ENCODE measurements at places on chromosomes 3 and 15.

GRCh38 chr3:58952128-58952917 is 97.5 kb downstream of the CFAP20DC start:
- no peak for DNase-seq

GRCh38 chr3:16308727-16309126 is 43.7 kb downstream of the OXNAD1 start:
- no peak for DNase-seq

- DNase-seq: no peak
Observed at GRCh38 chr3:125110016-125110875, 54.4 kb upstream of the HEG1 start.

GRCh38 chr3:38986901-38987300 is 64.8 kb downstream of the SCN11A start:
- no peak for DNase-seq

GRCh38 chr3:58018892-58019742 is 10.9 kb downstream of the FLNB start:
- DNase-seq: no peak

DNA sequence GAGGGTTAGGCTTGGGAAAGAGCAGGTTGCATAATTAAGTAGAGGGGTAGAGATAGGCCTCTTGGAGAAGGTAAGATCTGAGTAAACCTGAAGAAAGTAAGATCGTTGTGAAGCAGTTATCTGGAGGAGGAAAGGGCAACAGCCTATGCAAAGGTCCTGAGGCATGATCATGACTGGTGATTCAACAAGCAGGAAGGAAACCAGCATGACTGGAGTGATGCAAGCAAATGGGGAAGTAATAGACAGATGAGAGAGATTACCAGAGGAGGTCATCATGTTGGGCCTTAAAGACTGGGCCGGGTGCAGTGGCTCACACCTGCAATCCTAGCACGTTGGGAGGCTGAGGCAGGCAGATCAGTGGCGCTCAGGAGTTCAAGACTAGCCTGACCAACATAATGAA is 360.2 kb downstream of the EPHB1 start:
- DNase-seq: no peak

DNA sequence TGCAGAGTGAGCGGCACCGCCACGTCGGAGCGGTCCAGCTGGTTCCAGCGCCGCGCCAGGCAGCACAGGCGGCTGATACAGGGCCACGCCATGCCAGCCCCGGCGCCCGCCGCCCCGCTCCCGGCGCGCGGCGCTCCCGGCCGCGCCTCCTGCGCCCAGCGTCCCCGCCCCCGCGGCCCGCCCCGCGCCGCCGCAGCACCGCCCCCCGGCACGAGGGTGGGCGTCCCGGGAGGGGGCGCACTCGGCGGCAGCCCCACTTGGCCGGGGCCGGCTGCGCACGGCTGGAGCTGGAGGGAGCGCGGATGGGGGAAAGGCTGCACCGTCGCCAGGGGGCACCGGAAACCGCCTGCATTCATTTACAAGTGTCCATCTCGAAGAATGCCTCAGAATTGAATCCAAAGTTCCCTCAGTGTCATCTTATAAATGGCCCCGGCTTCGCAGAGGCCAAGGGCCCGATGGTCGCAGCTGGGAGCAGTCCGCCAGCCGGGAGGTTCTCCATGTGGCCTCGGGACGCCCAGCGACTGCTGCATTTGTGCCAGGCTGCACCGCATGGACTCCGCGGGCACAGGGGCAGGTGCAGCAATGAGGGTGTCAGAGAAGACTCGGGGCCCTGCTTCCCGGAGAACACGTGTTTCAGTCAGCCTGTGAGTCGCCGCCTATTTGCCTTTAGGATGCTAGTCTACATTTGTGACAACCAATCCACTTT is at the start of gene MAP6D1:
Gene MAP6D1 (minus strand): TSS at position 122 of the 706 bp plus-strand sequence. CDS start 30 bp downstream, at position 92.
- DNase-seq: peak; percentile 13

DNA sequence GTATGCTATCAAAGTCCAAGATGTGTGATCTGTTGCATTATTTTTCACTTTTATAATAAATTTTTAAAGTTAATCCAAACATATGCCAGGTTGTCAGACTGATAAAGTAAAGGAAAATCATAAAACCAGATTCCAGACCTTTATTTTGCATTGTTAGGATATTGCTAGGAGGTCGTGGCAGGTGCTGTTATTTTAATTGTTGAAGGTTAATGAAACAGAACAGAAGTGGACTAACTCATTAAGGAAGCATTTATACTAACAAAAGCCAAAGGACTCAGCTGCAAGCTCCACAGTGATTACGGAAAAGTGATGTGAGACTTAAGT is 63.1 kb downstream of the DCLK3 start:
- DNase-seq: no peak

DNA sequence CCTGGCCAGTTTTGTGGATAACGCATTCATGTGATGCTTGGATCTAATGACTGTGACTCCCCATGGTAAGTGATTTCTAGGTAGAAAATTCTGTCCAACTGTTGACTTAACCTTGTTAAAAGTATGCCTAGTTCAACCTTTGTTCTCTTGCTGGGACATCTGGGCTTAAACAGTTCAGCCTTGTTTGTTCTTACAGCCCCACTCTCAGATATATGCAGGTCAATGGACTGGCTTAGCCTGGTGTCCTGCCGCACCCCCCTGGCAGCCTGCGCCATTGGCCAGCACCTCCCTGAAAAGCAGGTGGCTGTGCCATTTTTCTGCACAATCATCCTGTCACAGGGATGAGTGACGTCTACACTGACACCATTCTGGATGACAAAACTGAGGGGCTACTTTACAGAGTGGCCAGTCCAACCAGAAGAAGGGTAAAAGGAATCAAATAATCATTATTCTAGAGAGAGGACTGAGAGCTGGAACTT is 244.7 kb upstream of the ONECUT1 start:
- no peak for DNase-seq

All from stimulated activated CD4-positive, alpha-beta T cell treated with anti-CD3 and anti-CD28 coated beads, TNF-alpha, amount 100 ng/mL, for 4 hours (primary cell).